ENCODE measurements at places on chromosomes 7 and 10. TPM values are rescaled to one million over a fixed set of nuclear protein-coding genes. Genes with fewer than 3 reads are reported as not detected.

WAPL gene
- total RNA-seq = 29.7 TPM

DNA sequence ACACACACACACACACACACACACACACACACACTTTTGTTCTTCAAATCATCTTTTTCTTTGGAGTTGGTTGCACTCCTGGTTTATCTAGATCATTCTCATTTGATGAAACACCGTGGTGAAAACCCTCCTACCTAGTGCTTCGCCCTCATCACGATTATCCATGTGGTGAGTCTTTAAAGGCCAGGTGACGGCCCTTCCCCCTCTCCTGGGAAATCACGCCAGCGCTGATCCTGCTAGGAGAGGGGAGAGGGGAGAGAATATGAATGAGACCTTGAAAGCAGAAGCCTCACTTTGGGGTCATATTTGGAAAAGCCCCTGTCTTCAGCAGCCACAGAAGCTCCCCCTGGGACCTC, 103.9 kb upstream of the LRRC4 start:
- DNase-seq = no peak

SPDYE8 gene
- not detected for total RNA-seq

TMEM176B gene
- 15.8 TPM for total RNA-seq

DNA sequence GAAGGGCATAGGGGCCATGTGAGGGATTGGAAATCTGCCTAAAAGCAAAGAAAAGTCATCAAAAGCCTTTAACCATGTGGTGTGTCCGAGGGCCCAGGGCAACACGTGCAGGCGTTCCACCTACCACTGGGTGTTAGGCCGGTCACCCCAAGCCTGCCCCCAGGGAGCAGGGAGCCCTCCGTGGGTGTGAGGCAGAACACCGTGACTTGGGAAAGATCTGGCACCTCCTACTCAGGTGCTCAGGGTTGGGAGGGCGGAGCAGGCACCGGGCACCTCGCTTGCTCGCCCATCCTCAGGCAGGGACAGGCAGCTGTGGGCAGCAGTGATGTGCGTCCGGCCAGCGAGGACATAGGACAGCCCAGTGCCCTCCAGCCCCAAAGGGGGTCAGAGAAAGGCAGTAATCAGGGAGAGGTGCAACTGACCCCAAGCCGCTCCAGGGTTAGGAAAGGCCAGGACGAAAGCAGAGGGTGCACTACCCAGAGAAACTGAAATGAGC, 80.7 kb upstream of the CHST15 start:
- no peak for DNase-seq
